ENCODE measurements at places on chromosomes 7 and 10. TPM values are rescaled to one million over a fixed set of nuclear protein-coding genes. Genes with fewer than 3 reads are reported as not detected.

DNA sequence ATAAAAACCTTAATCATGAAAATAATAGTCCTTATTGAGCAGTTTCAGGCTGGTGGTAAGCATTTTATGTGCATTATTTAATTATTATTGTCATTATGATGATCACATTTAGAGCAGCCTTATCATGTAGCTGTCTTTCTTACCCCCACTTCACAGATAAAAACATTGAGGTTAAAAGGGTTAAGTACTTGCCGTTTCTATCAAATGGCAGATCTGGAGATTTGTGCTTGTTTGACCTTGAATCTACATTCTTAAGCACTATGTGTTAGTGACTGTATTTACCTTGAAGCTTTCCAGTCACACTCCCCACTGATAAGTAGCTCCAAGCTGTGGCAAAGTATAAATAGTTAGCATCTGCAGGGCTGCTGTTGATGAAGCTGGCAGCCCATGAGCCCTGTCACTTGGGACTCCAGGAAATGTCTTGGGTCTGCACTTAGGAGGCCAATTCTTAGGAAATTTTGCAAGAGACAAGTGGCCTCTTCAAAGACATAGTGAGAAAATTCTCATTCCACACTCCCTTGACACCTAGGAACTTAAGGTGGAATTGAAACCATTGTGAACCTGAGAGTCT, 116.8 kb upstream of the AGR3 start:
- DNase-seq: no peak

DNA sequence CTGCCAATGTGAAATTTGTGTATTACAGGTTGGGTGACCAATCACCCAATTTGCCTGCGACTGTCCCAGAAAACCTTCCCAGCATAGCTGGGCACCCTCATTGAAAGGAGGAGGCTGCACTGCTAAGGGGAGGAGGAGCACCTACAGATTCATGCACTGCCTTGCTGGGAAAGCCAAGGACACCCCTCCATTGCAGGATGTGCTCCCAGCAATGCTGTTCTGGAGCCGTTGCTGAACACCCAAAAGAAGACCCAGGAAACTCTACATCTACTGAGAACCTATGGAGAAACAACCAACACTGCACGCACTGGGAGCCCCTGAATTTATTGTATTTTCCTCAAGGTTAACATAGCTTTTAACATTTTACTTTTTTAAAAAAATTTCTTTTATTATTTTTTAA, 238.2 kb upstream of the GRB10 start:
- DNase-seq: peak; percentile 28

GRCh38 chr7:39695852-39696586, 72.6 kb downstream of the RALA start:
- no peak for DNase-seq

DNA sequence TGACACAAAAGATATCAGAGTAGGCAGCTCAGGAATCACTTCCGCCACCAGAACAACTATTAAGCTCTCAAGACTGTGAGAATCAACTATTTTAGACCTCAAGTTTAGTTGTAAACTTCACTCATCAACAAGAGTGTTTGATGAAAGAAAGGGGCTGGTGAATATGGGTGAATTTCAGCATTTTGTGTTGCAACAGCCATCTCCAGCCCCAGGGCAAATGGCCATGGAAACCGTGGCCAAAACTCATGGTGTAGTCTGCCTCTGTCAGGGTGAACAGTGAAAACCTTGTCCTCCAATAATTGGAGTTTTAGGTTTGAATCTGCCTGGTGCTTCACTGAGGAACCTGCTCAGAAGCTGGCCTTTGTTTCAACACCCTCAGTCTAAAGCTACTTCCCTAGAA, 60.0 kb downstream of the POLR1F start:
- no peak for DNase-seq

DNA sequence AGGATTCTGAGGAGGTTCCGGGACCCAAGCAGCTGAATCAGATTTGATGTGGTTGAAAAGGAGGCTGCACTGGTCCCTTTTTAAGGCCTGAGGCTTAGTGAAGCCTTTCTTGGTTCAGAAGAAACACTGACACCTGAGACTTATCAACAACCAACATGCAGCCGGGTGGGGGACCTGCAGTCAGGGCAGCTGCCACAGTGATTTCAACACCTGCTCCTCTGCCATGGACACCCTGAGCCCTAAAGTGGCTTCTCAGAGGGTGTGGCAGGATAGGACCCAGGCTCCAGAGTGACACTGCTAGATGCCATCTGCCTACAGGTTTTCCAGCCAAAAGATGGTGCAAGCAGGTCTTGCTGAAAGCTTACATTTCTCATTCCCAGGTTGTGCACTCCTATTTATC, 99.3 kb downstream of the COL13A1 start:
- DNase-seq: no peak

- no peak for DNase-seq
These were observed 154.7 kb upstream of the AOAH start for GRCh38 chr7:36879021-36879420.

DNA sequence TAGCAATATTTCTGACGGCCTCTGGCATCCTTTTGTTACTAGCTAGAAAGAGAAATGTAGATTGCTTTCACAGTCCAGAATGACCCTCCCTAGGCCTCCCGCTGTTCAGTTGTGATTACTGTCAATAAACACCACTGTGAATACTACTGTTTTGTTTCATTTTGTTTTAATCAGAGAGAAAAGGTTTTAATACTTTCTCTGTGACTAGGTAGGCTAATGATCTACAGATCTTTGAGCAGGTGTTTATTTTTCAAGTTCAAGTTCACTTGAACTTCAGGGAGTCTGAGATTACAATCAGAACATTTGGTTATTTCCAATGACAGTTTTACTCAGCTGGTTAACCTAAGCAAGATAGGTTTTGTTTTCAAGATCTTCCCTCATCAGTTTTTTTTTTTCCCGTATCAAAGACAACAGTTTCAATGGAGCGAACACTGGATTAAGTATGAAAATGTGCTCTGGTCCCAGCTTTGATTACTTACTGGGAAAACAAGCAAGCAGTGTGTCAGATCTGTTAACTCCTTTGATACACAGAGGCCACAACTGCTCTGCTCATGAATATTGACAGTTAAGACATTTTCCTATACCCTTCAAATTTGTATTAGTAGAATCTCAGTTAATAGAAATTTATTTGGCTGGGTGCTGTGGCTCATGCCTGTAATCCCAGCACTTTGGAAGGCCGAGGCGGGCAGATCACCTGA, 34.8 kb downstream of the VKORC1L1 start:
- DNase-seq: peak; percentile 5

- DNase-seq: peak; percentile 17
These were observed 116.6 kb downstream of the PTPN20 start for GRCh38 chr10:47027784-47028260.

DNA sequence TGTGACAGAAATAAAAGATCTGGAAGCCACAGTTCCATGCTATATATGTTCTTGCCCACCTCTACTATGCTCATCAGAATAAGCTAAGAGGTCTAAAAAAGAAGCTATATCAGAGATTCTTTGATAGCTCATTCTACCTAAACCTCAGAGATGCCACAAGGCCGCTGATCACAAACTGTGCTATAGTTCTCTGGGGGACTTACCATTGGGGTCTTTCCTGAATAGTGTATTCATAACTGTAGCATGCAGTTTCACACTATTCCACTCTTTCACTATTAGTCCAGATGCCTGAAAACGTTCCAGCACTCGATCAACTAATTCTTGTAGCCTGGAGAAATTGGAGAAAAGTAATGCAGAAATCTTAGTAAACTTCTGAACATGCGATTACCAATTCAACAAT, 44.5 kb upstream of the SPOCK2 start:
- DNase-seq: no peak

GRCh38 chr10:109956454-109957091, 33.3 kb upstream of the XPNPEP1 start:
- no peak for DNase-seq

- DNase-seq: no peak
These were observed 143.4 kb downstream of the SGMS1 start for GRCh38 chr10:50480054-50481007.

PNLIP gene
- not detected for total RNA-seq

GRCh38 chr7:82049442-82049841, 279.6 kb upstream of the HGF start:
- DNase-seq: no peak

- DNase-seq: no peak
These were observed 3.1 kb upstream of the IRF5 start for GRCh38 chr7:128934361-128935341.

GARIN1A gene
- 0.29 TPM for total RNA-seq

DNA sequence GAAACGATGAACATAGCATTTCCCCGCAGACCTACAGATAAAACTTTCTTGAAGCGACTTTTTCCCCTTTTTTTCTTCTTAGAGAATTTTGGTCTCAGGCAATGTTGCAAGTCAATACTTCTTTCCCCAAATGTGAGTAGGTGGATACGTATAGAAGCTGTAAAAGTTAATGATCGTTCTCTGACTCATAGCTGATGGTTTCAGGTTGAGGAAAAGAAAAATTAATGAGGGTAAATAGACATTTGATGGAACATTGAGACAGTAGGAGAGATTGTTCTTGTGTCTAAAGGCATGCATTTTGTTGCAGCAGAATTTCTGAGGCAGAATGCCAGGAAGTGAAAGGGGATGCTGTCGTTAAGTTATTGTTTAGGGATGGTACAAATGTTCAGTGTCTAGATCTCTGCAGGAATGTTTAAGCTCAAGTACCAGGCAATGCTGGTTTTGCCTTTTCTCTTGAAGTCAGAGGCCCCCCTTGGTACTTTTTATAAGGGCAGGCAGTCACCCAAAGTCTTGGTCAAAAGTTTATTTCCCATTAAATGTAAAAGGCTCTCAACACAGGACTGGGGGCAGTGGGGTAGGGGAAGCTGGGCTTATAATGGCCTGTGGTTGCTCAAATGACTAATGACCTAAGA, 9.3 kb downstream of the TCF7L2 start:
- DNase-seq: no peak

C10orf62 gene
- total RNA-seq: not detected

DNA sequence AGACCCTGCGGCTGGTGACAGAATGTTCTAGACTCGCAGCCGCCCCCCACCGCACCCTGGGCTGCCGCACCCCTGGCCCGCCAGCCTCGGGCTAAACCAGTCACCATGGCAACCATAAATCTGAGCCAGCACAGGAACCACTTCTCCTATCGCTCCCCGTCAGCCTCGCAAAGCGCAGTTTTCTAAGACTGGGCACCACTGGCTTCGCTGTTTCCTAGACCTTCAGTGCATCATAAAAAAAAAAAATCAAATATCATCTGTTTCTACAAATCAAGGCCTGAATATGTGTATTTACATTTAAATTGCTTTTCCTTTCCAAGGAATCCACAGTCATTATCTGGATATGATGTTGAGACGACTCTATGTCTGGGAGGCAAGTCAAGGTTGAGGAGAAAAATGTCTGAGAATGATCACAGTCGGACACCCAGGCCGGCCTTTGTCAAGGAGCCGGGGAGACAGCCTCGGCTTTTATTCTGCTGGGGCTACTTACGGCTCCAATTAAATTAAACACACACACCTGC, 99.9 kb downstream of the PTPRN2 start:
- DNase-seq: no peak

- no peak for DNase-seq
These were observed 174.2 kb upstream of the IMMP2L start for GRCh38 chr7:111736552-111736874.

CREB5 gene
- total RNA-seq: 2.7 TPM

GRCh38 chr10:49165259-49165658, 22.9 kb downstream of the TMEM273 start:
- DNase-seq: no peak

- no peak for DNase-seq
These were observed 16.8 kb downstream of the VSIR start for GRCh38 chr10:71756311-71757191.

GRCh38 chr10:104680467-104681401, 39.6 kb downstream of the SORCS3 start:
- DNase-seq: no peak

DNA sequence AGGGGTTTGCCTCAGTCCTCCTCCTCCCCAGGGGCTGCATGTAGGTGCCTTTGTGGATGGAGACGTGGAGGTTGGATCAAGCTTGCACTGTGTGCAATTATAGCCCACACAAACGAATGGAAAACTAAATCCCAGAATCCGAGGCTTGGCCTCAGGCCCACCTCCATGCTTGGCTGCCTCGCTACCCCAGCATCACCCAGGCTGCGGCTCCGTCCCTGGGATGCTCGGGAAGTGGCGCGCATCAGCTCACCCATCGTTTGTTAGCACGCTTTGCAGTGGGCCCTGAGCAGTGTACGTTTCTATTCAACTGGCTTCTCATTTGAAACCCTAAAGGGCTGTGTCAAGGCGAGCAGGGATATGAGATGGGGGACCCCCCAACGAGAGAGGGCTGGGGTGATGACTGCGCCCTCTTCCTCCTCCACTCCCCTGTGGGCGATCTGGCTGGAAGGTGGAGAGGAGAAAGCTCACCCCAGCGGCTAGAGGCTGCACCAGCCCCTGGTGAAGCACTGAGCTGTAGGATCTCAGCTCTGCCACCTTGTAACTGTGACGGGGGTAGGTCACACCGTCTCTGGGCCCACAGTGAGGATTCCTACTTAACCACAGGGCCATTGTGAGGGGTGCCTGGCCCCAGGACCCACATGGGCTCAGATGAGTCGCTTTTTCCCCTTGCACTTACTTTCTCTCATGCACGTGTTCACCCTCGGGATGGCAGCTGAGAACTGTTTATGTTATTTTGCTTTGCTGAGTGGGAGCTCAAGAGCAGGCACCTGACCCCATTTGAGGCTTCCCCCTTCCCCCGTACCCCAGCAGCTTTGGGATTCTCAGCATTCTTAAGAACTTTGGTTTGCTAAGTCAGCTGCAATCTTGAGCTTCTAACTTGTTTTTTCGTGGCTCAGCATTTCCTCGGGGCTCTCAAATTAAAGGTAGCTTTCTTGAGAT, 12.7 kb upstream of the BTBD16 start:
- DNase-seq: no peak

GRCh38 chr10:52853704-52854103, 81.1 kb upstream of the MBL2 start:
- no peak for DNase-seq

GRCh38 chr10:122974023-122974422, 6.2 kb upstream of the PSTK start:
- DNase-seq: no peak

SPDYE5 gene
- total RNA-seq: not detected

DNA sequence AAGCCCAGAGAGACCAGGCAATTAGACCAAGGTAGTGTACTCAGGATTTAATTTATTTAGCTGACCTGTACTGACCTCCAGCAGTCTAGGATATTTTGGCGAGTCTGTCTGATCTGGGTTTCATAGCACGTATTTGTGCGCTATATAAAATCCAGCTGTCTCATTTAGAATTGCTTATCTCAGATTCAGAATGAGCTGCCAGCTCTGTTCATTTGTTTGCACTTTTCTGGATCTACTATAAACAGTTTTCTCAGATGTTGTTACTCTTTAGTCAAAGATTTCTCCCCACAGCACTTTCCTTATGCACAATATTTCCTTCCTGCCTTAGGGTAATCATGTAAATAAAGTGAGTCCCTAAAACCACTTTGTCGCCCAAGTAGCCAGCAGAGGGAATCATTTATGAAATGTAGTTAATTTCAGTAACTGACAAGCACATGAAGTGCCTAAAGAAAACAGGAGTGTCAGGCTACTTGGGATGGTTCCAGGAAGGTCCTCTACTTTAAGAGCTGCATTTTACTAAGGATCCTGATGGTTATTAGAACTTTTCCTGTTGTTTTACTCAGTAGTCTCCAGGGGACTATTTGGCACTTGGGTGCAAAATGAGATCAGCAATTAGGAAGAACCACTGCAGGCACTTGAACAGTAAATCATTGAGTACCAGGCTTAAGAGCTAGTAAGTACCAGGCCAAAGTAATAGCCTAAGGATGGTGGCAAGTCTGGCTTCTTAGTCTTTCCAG, 226.4 kb downstream of the TWIST1 start:
- DNase-seq: no peak

ACSL5 gene
- total RNA-seq: not detected

GRCh38 chr10:122988501-122988900, 8.3 kb downstream of the PSTK start:
- no peak for DNase-seq

FAM180A gene
- not detected for total RNA-seq
